ENCODE measurements at places on chromosomes 11 and 22. TPM values are rescaled to one million over a fixed set of nuclear protein-coding genes. Genes with fewer than 3 reads are reported as not detected.

POU2AF2 gene
- not detected for total RNA-seq

OR52N4 gene
- 0.47 TPM for total RNA-seq

DGCR6 gene
- 1.4 TPM for total RNA-seq

NCF4 gene
- total RNA-seq = 2.9 TPM

MMP7 gene
- total RNA-seq = not detected

OR5L2 gene
- total RNA-seq = not detected

NLRP14 gene
- 0.11 TPM for total RNA-seq

OR10D3 gene
- not detected for total RNA-seq

LMO2 gene
- not detected for total RNA-seq

PATE2 gene
- total RNA-seq = not detected

EFCAB6 gene
- total RNA-seq = 0.29 TPM

MARK2 gene
- 24.5 TPM for total RNA-seq

DTX4 gene
- total RNA-seq = 0.16 TPM

BTBD18 gene
- not detected for total RNA-seq

CCDC116 gene
- total RNA-seq = 0.45 TPM

RASSF10 gene
- not detected for total RNA-seq

GLYAT gene
- total RNA-seq = not detected
